Diencephalon (tissue), 1 donor: ENCODE measurements at places on chromosomes 1 and 21. TPM values are rescaled to one million over a fixed set of nuclear protein-coding genes. Genes with fewer than 3 reads are reported as not detected.

The ETS2 gene
- total RNA-seq, result 24.0 TPM

The APCS gene
- total RNA-seq, result not detected

The CHODL gene
- total RNA-seq, result 21.9 TPM

The FAM177B gene
- 0.23 TPM for total RNA-seq

The AADACL3 gene
- total RNA-seq, result not detected

The SMCP gene
- total RNA-seq, result not detected

The RBM11 gene
- 14.3 TPM for total RNA-seq

The ZBTB37 gene
- 39.2 TPM for total RNA-seq

The SH2D2A gene
- not detected for total RNA-seq

The F3 gene
- total RNA-seq, result 47.1 TPM

The PGM1 gene
- total RNA-seq, result 30.7 TPM

The KLHL12 gene
- total RNA-seq, result 49.1 TPM

The CATSPERE gene
- 4.2 TPM for total RNA-seq

The IFNLR1 gene
- total RNA-seq, result 2.3 TPM

The ARV1 gene
- total RNA-seq, result 26.3 TPM

The PLA2G2D gene
- total RNA-seq, result not detected

The P3H1 gene
- total RNA-seq, result 12.7 TPM

The METTL18 gene
- 11.5 TPM for total RNA-seq

The ZNF683 gene
- total RNA-seq, result not detected

The USP25 gene
- total RNA-seq, result 69.7 TPM

The RGS8 gene
- 135 TPM for total RNA-seq

The SPRR5 gene
- not detected for total RNA-seq

The PADI4 gene
- 0.23 TPM for total RNA-seq

The GNAT2 gene
- not detected for total RNA-seq

The CNKSR1 gene
- 1.4 TPM for total RNA-seq

The LPAR3 gene
- 0.46 TPM for total RNA-seq

The MFAP2 gene
- 7.4 TPM for total RNA-seq

The FCAMR gene
- total RNA-seq, result not detected

The NES gene
- total RNA-seq, result 48.7 TPM

The MSH4 gene
- 1.6 TPM for total RNA-seq

The CCDC30 gene
- total RNA-seq, result 30.7 TPM

The GPR25 gene
- 0.46 TPM for total RNA-seq

The NUP210L gene
- 0.23 TPM for total RNA-seq

The RNU1-1 gene
- under 0.01 TPM for total RNA-seq

The LORICRIN gene
- total RNA-seq, result 0.69 TPM

The FMO2 gene
- 1.2 TPM for total RNA-seq

The SLC6A17 gene
- total RNA-seq, result 42.0 TPM

The FCGR3A gene
- total RNA-seq, result 11.1 TPM

The GPR157 gene
- 0.69 TPM for total RNA-seq

The FAM167B gene
- total RNA-seq, result 0.46 TPM

The WDR64 gene
- total RNA-seq, result not detected

The SYT6 gene
- total RNA-seq, result 19.1 TPM

The KLHDC7A gene
- 0.23 TPM for total RNA-seq

The CFHR1 gene
- total RNA-seq, result 2.5 TPM

The KRTAP21-2 gene
- not detected for total RNA-seq

The TSPAN1 gene
- 0.46 TPM for total RNA-seq

The ACADM gene
- total RNA-seq, result 73.1 TPM

The LAPTM5 gene
- total RNA-seq, result 10.1 TPM

The CLIC6 gene
- 2.1 TPM for total RNA-seq

The TMEM52 gene
- total RNA-seq, result 5.8 TPM

The DFFB gene
- 6.5 TPM for total RNA-seq

The GJA4 gene
- 3.9 TPM for total RNA-seq

The PKLR gene
- 0.23 TPM for total RNA-seq

The MXRA8 gene
- 11.5 TPM for total RNA-seq

The ERICH3 gene
- total RNA-seq, result 20.3 TPM

The C1orf53 gene
- total RNA-seq, result 2.8 TPM
